Mesothelial cell of epicardium (in vitro differentiated cells): ENCODE measurements at places on chromosomes 5 and 9.
A peak's percentile ranks its signal among the peaks of the same experiment; 100 is the strongest.

- H3K4me3 ChIP-seq = no peak overlapping the region
- H3K27me3 ChIP-seq = no peaks in the 10 kb centered on the region
- H3K27ac ChIP-seq = no peak overlapping the region
- H3K4me1 ChIP-seq = peaks cover 12% of the 10 kb centered on the region
Observed at GRCh38 chr9:71816916-71817451, 48.7 kb upstream of the CEMIP2 start.

GRCh38 chr9:98795970-98796363, 388 bp downstream of the ANKS6 start:
- peak overlapping the region; percentile 64 for H3K27ac ChIP-seq
- peaks cover 33% of the 10 kb centered on the region for H3K4me1 ChIP-seq
- H3K27me3 ChIP-seq = no peaks in the 10 kb centered on the region
- H3K4me3 ChIP-seq = peak overlapping the region; percentile 73
- DNase-seq = no peak
- peaks cover 6% of the 10 kb centered on the region for H3K36me3 ChIP-seq

GRCh38 chr9:124439686-124440243, 10.5 kb upstream of the ADGRD2 start:
- H3K27ac ChIP-seq = no peak overlapping the region
- DNase-seq = no peak
- H3K36me3 ChIP-seq = peaks cover 2% of the 10 kb centered on the region
- no peaks in the 10 kb centered on the region for H3K4me1 ChIP-seq
- no peak overlapping the region for H3K4me3 ChIP-seq
- H3K27me3 ChIP-seq = peaks cover 4% of the 10 kb centered on the region

DNA sequence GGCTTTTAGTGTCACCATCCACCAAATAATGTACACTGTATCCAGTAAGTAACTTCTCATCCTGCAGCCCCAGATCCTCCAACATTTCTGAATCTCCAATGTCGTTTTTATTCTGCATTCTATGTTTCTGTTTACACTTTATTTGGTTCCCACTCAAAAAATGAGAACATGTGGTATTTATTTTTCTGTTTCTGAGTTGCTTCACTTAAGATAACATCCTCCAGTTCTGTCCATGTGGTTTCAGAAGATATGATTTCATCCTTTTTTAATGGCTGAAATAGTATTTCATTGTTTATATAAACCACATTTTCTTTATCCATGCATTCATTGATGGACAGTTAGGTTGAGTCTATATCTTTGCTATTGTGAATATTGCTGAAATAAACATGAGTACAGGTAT, 677.3 kb upstream of the FTMT start:
- H3K27me3 ChIP-seq = no peaks in the 10 kb centered on the region
- H3K36me3 ChIP-seq = no peaks in the 10 kb centered on the region
- no peak overlapping the region for H3K27ac ChIP-seq
- no peak overlapping the region for H3K4me3 ChIP-seq
- H3K4me1 ChIP-seq = no peaks in the 10 kb centered on the region

GRCh38 chr9:135677641-135678168, 14.6 kb downstream of the LCN9 start:
- H3K27ac ChIP-seq = no peak overlapping the region
- no peaks in the 10 kb centered on the region for H3K4me1 ChIP-seq
- DNase-seq = no peak
- H3K36me3 ChIP-seq = no peaks in the 10 kb centered on the region
- H3K4me3 ChIP-seq = no peak overlapping the region

- H3K4me1 ChIP-seq = peaks cover 17% of the 10 kb centered on the region
- H3K4me3 ChIP-seq = peak overlapping the region; percentile 81
- H3K36me3 ChIP-seq = peaks cover 73% of the 10 kb centered on the region
- no peaks in the 10 kb centered on the region for H3K27me3 ChIP-seq
- DNase-seq = no peak
Observed at GRCh38 chr5:141413540-141414069, 818 bp downstream of the PCDHGA10 start.

DNA sequence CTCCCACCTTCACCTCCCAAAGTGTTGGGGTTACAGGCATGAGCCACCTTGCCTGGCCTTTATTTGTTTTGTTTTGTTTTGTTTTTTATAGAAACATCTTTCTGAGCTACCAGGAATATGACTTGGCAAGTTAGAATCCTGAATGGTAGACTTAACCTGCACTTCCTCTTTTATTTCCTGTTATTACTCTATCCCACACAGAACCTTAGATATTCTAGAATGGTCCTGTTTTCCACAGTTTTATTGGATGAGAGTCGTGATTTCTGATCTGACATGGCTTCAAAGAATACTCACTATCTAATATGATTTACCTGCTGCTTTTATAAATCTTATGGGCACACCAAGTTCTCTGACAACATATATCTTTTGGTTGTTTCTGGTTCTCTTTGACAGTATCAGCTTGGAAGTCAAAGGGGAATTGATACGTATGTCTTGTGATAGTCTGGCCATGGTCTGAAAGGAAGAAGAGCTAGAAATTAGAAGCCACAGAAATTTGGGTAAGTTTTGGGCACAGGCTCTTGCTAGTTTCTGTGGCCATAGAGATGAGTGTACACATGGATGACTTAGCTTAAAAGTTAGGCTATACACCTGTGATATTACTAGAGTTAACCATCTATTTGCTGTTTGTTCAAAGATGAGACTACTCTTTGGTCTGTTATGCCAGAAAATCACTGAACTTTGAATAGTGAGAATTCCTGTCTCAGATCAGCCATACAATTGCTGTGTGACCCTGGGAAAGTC, 4.7 kb upstream of the PANK3 start:
- no peak overlapping the region for H3K4me3 ChIP-seq
- no peak for DNase-seq
- H3K4me1 ChIP-seq = peaks cover 10% of the 10 kb centered on the region
- H3K36me3 ChIP-seq = no peaks in the 10 kb centered on the region

- DNase-seq = no peak
- no peak overlapping the region for H3K4me3 ChIP-seq
- no peaks in the 10 kb centered on the region for H3K36me3 ChIP-seq
- peaks cover 15% of the 10 kb centered on the region for H3K27me3 ChIP-seq
- H3K27ac ChIP-seq = no peak overlapping the region
- peaks cover 7% of the 10 kb centered on the region for H3K4me1 ChIP-seq
Observed at GRCh38 chr9:133227242-133227860, 18.3 kb upstream of the OBP2B start.

GRCh38 chr5:40396317-40396716, 283.4 kb upstream of the PTGER4 start:
- H3K36me3 ChIP-seq = no peaks in the 10 kb centered on the region
- H3K4me1 ChIP-seq = peaks cover 25% of the 10 kb centered on the region
- H3K27ac ChIP-seq = no peak overlapping the region
- no peak for DNase-seq

GRCh38 chr5:126339215-126339805, 83.9 kb upstream of the GRAMD2B start:
- peaks cover 30% of the 10 kb centered on the region for H3K4me1 ChIP-seq
- H3K27ac ChIP-seq = peak overlapping the region; percentile 7
- DNase-seq = no peak
- H3K36me3 ChIP-seq = no peaks in the 10 kb centered on the region

DNA sequence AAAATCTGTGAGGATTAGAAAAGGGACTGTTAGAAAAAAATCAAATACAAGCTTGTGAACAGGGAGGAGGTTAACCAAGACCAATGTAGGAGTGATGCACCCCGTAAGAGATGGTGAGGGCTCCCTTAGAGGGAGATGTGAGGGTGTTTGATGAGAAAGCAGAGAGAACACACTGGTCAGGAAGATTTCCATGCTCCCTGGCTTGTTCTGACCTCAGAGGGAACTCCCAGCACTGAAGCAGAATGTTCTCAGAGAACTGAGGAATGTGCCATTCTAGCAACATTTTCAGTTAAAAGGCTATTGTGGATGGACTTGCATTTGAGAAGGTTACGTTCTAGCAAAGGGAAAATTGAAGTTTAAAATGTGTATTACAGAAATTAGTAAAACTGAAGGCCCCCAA, 110.6 kb downstream of the HTR4 start:
- H3K4me1 ChIP-seq = peaks cover 8% of the 10 kb centered on the region
- no peak overlapping the region for H3K4me3 ChIP-seq
- H3K36me3 ChIP-seq = peaks cover 2% of the 10 kb centered on the region
- H3K27ac ChIP-seq = no peak overlapping the region

- no peaks in the 10 kb centered on the region for H3K36me3 ChIP-seq
- no peaks in the 10 kb centered on the region for H3K27me3 ChIP-seq
- DNase-seq = no peak
- peaks cover 3% of the 10 kb centered on the region for H3K4me1 ChIP-seq
- no peak overlapping the region for H3K4me3 ChIP-seq
Observed at GRCh38 chr9:116383936-116384335, 230.3 kb downstream of the PAPPA start.
